Fibroblast of the conjunctiva (primary cell): ENCODE measurements at places on chromosomes 2 and 18.

- no peak for DNase-seq
These were observed 96.9 kb downstream of the HDAC4 start for GRCh38 chr2:239303711-239304532.

DNA sequence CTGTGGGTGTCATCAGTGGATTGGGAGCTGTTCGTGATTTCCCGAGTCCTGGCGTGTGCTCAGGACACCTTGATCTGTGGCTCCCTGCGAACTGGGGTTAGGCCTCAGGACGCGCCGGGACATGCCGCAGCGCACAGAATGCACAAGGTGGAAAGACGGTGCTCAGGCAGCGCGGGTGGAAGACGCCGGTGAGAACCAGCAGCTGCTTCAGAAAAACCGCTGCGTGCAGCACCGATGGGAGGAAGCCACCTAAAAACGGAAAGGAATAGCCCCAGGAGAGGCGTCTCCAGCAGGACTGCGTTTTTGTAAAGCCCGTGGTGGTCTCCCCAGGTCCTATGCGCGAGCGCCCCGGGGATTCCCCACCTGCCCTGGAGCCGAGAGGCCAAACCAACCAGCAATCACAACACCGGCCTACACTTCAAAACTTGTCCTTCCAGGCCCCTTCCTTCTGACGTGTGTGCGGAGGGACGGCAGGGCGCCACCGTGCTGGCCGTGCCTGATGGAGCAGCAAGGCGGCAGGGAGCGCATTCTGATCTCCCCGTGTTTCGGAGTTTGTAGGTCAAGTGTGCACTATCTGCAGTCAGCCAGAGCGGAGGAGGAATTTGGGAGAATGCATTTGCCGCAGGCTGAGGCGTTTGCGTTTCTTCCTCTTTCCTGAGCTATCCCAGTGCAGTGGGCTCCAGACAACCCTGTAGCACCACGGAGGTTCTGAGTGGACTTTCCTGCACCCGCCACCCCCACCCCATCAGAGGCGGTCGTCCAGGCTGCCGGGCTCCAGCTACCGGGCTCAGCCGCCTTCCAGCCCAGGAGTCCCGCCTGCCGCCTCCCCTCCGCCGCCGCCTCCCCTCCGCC is 32.2 kb downstream of the RTP5 start:
- DNase-seq, result no peak

DNA sequence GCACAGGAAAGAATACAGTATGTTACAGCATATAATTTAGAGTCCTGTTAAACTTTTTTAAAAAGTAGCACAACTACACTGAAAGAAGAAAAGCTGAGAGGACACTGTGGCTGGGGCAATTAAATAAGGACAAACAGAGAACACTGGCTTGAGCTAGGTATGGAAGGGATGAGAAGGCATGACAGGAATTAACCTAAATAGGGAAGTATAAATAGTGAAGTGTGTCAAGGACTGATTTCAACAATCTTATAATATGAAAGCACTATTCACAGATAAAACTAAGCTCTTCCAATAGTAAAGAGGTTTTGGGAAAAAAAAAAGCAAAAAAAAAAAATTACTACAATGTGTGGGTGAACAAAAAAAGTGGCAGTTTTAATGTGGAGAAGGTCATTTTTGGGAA is 45.5 kb downstream of the PPP3R1 start:
- DNase-seq, result no peak

- DNase-seq, result no peak
These were observed 50.0 kb upstream of the HPCAL1 start for GRCh38 chr2:10252661-10253060.

DNA sequence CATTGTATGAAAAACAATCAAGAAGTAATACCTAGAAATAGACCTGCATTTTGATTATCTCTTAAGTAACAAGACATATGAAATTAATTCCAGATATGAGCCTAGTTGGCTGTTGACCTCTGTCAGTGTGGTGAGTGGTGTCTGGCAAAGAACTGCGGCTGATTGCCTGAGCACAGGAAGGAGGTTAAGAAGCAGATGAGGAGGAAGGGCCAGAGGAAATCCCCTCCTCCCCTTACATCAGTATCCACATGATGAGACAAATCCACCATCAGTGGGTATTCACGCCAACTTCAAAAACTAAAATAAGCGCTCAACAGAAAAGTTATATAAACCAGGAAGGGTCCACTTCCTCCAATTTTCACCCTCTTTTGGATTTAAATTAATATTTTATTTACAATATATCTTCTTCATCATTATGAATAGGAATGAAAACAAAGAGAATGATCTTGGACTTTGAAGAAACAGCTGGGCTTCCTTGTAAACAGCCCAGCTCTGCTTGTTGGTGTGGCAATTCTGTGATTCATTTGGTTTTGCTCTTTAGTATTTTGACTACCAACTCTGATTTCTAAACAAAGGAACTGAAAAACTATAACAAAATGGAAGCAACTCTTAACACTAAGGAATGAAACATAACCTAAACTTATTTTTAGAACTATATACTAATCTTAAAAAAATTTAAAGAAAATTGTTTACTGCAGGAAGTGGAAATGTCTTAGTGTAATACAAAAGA is 27.3 kb downstream of the RFTN2 start:
- DNase-seq, result no peak

- DNase-seq, result no peak
These were observed 48.2 kb downstream of the KCMF1 start for GRCh38 chr2:85019121-85019520.

DNA sequence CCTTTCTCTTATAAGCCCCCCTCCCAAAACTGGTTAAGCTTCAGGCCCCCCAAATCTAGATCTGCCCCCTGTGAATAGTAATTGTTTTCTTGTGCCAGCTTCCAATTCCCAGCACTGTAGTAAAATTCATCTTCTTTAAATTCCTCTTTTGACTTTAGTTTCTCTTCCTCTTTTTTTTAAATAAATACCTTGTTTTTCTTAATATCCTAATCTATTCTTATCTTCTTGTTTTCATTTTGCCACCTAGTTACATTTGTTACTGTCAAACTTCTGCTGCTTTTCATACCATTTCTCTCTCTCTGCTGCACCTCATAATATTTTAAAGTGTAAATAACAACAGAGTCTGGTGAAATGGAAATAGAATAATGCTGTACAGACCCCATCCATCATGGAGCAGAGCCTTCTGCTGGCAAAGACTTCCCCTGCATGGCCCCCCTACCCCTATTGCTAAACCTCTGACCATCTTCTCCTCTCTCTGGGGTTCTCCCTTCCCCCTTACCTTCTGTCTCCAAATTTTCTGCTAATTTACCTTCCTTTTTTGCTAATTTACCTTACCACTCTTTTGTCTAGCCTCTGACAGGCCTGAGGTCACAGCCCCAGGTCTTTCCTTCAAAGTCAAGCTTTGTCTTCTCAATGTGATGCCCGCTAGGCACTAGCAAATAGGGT is 94.9 kb upstream of the PAPOLG start:
- DNase-seq, result no peak

DNA sequence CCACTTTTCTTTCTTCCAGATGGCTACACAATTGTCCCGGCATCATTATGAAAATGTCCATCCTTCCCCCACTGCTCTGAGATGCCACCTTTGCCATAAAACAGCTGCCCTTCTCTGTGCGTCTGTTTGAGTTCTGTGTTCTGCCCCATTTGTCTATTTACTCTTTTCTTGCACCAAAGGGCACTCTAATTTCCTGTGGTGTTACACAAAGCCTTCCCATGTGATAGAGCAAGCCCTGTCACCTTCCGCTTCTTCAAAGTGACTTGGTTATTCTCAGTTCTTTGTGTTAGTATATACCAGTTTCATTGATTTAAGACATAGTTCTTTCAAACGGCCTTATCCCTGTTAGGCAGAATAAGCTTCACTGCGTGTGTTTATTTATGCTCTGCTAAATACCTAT is 84.1 kb downstream of the FBXO15 start:
- no peak for DNase-seq

DNA sequence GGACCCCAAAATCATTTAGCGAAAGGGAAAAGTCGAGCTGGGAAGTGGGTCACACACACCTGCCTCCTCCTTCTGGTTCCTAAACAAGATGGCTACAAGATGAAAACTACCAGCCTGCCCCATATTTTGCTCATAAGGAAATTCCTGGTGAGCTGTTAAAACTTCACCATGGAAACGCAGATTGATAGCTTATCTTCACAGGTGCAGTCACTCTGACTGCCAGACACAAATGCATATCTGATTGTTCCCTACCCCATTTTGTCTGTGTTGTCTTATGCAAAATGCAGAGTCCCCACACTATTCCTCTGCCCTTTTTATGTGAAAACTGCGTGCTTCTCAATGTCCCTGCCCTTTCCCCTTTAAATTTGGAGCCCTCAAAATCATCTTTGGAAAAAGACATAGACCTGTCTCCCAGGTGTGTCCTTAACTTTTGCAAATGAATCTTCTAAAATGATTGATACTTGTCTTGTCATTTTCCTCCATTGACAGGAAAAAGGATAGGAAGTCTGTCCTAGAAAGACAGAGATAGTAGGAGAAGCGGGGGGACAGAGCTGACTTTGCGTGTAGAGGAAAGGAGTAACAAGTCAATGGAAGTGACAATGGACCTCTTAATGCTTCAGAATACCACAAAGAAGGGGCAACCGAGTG is 38.9 kb upstream of the THOC1 start:
- DNase-seq, result no peak

DNA sequence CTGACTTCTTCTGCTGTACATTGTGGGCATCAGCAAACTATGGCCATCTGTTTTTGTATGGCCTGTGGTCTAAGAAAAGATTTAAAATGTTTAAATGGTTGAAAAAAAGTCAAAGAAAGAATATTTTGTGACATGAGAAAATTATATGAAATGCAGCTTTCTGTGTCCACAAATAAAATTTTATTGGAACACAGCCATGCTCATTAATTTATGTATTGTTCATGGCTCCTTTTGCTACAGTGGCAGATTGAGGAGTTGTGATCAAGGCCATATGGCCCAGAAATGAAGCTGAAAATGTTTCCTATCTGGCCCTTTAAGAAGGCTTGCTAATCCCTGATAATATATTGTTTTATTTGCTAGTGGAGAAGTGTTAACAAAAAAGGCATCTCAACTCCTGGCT is 162.0 kb downstream of the SLC4A3 start:
- DNase-seq, result no peak

- no peak for DNase-seq
These were observed 46.8 kb upstream of the CTDP1 start for GRCh38 chr18:79632765-79633164.

- no peak for DNase-seq
These were observed 56.4 kb downstream of the RTP5 start for GRCh38 chr2:241925821-241926441.

DNA sequence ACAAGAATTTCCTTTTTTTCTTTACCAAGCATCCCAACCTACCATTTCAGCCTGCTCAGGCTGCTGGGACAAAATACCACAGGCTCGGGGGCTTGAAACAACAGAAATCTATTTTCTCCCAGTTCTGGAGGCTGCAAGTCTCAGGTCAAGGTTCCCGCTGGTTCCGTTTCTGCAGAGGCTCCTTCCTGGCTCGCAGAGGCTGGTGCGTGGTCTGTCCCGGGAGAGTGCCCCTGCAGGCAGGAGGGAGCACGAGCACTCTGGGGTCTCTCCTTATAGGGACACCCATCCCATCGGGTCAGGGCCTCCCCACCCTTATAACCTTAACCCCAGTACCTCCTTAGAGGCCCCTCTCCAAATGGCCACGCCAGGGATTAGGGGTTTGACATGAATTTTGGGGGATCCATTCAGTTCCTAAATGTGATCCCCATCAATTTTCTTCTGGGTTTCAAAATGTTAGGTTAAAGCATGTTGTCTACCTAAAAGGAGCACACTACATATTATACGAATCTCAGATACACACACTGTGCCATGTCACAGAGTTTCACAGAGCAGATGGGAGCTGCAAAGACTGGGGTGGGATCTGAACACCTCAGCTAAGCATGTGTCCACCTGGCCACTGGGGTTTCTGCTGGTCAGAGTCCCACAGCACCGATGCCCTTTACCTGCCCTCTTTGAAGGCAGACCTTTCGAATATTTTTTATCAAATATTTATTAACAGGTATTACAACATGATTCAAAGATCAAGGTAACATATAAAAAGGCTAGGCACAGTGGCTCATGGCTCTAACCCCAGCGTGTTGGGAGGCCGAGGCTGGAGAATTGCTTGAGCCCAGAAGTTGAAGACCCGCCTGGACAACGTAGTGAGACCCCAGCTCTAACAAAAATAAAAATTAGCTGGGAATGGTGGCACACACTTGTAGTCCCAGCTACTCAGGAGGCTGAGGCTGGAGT is 17.6 kb upstream of the ADI1 start:
- no peak for DNase-seq

GRCh38 chr2:8543383-8544170 is 138.3 kb upstream of the ID2 start:
- peak; percentile 21 for DNase-seq

GRCh38 chr2:86068136-86068588 is 37.5 kb downstream of the POLR1A start:
- no peak for DNase-seq

DNA sequence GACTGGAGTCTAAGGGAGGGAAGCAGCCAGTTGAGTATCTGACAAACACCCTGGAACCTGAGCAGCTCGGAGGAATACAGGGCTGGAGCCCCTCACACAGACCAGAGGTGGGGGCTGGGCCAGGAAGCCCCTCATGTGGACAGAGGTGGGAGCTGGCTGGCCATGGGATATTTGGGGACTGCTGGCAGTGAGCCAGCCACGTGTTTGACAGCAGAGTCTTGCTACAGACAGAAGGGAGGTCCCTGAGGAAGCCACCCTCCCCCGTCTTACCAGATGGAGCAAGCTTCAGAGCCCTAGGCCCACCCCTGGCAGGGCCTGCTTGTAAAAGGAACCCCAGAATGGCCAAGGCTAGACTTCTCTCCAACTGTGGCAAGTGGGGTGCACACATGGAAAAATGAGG is 3.6 kb upstream of the MTERF4 start:
- no peak for DNase-seq

DNA sequence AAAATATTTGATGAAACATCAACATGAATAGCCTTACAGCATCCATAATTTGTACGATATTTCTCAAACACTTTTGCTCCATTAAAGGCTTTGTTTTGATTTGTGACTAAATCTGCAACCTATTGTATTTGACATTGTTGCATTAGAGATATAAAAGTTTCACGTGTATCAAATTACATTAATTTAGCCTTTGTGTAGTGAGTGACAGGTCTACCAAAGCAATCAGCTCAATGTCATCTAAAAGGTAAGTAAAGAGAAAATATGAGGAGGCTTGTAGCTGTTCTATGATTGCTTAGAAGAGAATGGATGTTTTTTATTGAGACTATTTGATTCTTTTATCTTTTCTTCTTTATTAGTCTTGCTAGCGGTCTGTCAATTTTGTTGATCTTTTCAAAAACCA is 430.2 kb downstream of the GALR1 start:
- DNase-seq, result no peak

DNA sequence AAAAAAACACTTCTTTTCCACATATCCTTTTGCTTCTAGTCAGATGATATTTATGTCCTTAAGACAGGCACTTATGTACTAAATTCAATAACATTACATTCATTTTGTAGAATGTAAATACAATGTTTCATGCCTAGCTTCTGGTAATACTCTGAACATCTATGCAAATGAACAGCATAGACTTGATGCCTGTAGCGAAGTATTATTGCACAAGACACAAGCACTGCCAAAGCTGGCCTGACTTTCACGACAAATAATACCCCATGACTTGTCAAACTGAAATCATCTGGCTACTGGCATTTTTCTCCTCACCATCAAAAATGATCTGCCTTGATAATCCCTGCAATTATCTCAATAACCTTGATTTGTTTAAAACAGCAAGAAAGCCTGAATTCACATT is 101.3 kb downstream of the L3MBTL4 start:
- DNase-seq, result no peak
